Nucleus accumbens (tissue), 56 donors: ENCODE measurements at places on chromosomes 1 and 21.

DNA sequence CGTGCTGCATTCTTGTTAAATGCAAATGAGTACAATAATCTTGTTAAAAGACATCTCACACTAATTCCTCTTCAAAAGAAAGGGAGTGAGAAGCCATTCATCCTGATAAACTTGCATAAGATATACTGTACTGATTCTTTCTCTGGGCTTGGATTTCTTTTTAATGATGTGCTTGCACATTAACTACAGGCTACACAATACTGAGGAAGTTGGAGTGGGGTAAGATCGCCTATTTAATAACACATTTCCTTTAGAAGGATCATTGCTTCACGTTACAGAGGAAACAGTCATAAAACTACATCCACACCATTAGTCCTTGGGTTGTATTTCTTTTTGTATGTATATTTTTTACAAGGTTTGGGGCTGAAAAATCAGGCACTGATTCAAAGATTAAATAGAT lies 36.6 kb downstream of the NRIP1 start:
- DNase-seq, result no peak

DNA sequence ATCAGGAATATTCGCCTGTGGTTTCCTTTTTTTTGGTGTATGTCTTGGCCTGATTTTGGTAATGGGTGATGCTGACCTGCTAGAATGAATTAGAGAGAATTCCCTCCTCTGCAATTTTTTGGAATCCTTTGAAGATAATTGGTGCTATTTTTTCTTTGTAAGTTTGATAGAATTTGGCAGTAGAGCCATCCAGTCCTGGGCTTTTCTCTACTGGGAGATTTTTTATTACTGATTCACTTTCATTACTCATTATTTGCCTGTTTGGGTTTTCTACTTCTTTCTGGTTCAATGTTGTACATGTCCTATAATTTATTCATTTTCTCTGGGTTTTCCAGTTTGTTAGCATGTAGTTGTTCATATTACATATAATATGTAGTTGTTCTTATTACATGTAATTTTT lies 48.7 kb downstream of the NTMT2 start:
- DNase-seq, result no peak

DNA sequence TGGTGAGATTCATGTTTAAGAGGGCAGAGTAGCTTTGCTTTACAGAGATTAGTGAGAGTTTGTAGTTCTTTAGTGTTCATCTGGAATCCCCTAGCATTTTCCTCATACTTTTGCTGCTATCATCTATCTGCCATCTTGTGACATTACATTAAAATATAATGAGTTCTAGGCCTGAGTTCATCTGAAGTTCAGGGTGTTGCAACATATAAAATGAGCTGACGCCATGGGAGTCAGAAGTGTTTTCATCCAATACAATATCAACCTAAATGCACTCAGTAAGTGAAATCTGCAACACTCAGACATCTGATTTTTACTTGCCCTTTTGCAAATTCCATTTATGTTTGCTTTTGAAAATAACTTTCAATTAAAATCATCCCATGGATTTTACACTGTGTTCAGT lies 153.8 kb downstream of the NTNG1 start:
- DNase-seq, result no peak

GRCh38 chr1:12475101-12475500 lies 142.9 kb downstream of the DHRS3 start:
- no peak for DNase-seq

DNA sequence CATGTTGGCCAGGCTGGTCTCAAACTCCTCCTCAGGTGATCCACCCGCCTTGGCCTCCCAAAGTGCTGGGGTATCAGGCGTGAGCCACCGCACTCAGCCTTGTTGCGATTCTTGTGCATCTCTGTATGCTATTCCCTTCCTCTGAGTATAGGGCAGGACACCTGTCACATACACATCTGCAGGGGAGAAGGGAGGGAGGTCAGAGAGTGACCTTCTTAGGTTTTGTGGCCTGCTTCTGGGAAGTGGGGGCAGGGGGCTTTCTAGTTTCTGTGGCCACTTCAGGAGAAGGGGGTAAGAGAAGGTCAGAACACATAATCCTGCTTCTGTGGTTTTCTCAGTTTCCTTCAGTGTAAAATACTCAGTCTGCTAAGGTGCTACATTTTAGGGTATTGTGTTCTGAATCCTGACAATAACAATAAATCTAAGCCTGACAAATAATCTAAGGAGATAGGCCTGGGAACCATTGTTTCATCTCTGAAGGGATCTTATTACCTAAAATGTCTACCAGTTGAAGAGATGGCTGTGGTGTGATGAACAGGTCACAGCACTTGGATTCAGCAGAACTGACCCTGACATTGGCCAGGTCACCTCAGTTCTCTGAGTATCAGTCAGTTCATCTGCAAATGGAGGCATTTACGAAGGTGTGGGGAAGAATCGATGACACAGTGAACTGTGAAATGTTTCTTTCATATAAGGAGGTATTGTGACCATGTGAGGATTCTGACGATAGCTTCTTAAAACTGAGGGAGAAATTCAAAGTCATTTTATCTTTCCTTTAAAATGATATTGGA lies 212.6 kb upstream of the L1TD1 start:
- DNase-seq, result no peak

DNA sequence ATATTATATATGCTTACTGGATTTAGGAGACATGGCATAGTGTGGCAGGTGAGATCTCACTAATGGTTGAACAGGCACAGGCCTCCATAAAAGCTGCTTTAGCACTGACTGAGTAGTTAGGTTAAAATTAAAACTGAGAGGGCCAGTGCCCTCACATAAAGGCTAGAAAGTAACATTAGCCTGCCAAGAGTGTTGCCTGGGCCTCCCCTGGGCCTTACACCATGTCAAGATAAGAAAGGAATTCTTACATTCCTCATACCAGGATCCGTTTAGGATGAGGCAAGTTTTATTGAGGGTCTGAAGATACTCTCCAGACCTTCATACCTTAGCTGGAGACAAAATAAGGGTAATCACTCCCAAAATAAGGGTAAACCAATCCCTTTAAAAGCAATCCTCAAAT lies 1011.8 kb downstream of the PLA2G4A start:
- DNase-seq, result no peak

DNA sequence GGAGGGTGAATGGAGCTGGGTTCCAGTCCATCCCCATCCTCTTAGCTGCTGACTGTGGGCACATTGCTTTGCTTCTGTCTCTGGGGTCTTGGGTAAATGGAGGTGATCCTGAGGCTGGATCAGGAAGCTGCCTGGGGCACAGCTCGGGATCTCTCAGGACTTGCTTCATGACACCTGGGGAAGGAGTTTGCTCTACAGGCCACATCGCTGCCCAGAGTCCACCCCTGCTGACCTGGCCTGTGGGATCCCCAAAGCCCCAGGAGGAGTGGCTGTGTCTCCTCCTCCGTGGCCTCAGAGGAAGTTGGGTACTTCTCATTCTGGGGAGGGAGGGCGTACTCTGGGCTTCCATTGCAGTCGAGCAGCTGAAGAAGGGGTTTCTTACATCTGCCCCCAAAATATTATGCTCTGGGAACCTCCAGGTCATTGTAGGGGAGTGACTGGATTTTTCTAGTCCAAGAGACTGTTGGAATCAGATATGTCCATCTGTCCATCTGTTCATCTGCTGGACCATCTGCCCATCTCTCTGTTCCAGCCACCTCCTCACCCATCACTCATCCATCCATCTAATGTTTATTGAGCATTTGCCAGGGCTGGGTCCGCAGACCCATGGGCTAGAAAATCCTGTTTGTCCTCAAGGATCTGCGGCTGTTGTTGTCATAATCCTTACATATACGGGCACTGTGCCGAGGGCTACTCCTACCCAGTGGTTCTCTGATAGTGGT lies 45.9 kb downstream of the ARHGEF10L start:
- DNase-seq, result no peak

GRCh38 chr1:170377440-170377839 lies 154.5 kb upstream of the GORAB start:
- DNase-seq, result no peak

DNA sequence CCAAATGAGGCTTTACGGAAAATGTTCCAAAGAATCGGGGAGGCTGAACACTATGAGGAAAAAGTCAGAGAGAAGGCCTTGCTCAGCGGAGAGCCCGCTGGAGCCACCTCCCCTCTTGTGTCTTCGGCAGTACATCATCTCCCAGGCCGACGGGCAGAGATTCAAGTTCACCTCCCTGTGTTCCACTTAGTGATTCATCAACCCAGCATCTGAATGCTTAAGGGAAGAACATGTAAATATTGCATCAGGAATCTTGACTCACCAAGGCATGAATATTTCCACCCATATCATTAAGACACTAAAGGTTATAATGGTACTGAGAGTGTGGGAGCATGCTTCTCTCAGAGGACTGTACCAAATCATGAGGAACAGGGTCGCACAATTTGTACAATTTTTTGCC lies 172.5 kb downstream of the ST6GALNAC5 start:
- no peak for DNase-seq

GRCh38 chr1:212355230-212355969 lies 59.3 kb downstream of the PACC1 start:
- no peak for DNase-seq

DNA sequence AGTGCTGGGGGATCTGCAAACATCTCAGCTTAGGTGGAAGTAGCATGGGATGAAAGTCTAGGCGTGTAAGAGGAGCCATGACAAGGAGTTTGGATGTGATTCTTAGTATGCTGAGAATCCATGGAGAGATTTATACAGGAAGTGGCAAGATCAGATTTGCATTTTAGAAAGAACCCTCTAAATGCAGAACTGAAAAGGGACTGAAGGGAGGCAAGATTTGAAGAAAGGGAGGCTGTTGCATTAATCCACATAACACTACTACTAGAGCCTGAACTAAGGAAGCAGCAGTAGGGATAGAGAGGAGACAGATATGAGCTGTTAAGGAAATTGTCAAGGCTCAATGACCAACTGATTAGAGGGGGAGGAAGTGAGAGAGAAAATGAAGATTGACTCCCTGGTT lies 9.8 kb downstream of the C1orf74 start:
- no peak for DNase-seq

GRCh38 chr1:103129255-103129654 lies 20.9 kb upstream of the COL11A1 start:
- no peak for DNase-seq

GRCh38 chr1:178237121-178237520 lies 143.2 kb downstream of the RASAL2 start:
- no peak for DNase-seq

GRCh38 chr1:30287976-30288375 lies 435.4 kb downstream of the MATN1 start:
- DNase-seq, result no peak

DNA sequence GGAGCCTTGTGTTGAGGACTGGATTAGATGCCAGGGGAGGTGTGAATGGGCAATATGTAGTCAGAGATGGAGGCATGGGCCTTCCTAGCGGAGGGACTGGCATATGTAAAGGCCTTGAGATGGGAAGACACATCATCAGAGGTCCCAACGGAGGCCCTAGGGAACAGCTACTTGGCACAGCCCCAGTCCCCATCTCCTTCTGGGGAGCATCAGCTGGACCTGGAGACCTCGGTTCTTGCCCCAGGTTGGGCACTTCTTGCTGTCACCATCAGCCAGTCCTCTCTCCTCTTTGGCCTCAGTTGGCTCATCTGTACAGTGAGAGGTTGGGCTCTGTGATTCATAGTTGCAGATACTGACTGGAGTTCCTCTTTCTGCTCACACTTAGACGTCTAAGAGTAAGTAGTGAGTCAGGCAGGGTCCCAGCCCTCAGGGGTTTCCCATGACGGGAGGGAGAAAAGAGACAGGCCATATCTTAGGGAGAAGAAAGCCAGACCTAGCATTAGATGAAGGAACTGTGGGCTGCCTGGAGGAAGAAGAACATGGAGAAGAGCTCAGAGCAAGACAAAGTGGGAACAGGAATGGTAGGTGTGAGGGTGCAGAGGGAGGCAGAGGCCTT lies 3.4 kb upstream of the MARCKSL1 start:
- no peak for DNase-seq

- no peak for DNase-seq
Measured at GRCh38 chr21:14554948-14555347, 8.8 kb upstream of the SAMSN1 start.

DNA sequence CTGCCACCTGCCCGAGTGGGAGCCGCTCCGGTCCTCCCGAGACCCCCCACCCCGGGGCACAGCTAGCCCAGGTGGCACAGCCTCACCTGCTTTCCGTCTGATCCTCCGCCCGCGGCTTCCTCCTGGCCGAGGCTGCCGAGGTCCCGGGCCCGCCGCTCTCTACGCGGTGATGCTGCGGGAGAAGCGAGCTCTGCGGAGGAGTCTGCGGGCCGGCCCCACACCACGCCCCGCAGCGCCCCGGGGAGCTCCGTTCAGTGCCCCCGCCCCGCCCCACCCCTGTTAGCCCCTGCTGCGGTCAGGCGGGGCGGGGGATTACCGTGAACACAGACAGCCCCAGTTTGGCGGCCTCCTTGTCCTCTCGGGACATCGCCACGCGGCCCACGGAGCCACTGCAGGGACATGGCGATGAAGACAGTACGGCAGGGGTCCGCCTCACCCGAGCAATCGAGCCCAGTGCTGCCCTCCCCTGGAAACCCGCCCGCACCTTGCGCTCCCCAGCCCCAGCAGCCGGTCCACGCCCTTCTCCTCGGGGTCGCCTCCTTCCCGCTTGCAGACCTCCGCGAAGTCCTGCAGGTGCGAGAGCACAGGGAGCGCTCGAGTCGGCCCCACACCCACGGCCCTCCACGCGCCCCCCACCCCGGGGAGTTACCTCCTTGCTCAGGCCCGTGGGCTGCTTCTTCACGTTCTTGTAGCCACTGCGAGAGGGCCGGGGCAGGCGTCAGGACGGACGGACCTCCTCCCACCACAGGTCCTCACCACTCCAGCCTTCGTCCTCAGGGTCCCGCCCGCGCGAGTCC lies 933 bp downstream of the C1orf35 start:
- DNase-seq, result no peak

DNA sequence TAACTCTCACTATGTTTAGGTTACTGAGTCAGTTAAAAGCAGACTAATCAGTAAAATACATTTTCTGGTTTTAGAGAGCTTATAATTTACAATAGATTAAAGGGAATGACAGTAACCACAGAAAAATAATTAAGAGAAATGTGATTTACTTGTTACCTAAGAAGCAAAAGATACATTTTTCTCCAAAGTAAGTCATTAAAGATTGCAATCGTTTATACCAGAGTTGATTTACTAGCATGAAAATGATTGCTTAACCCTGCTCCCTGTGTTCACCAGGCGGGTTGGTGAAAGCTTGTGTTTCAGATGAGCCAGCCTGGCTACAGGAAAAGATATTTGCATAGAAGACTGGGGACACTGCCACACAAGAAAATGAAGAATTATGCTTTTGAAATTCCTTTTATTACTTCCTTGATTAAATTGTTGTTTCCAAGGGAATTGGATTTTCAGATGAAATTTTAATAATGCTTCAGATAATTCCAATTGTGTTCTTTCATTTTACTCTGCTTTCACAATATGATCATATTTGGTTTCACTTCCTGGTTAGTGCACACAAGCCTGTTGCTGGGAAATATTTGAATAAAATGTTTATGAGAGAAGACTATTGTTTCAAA lies 27.9 kb downstream of the LRRC8B start:
- DNase-seq, result no peak

GRCh38 chr21:44710756-44711326 lies 531 bp downstream of the TSPEAR start:
- no peak for DNase-seq
